Amygdala (tissue), 56 donors: ENCODE measurements at places on chromosomes 12 and 14.
A peak's percentile ranks its signal among the peaks of the same experiment; 100 is the strongest.

GRCh38 chr12:57776247-57776587 is 3.8 kb downstream of the EEF1AKMT3 start:
- DNase-seq = no peak

DNA sequence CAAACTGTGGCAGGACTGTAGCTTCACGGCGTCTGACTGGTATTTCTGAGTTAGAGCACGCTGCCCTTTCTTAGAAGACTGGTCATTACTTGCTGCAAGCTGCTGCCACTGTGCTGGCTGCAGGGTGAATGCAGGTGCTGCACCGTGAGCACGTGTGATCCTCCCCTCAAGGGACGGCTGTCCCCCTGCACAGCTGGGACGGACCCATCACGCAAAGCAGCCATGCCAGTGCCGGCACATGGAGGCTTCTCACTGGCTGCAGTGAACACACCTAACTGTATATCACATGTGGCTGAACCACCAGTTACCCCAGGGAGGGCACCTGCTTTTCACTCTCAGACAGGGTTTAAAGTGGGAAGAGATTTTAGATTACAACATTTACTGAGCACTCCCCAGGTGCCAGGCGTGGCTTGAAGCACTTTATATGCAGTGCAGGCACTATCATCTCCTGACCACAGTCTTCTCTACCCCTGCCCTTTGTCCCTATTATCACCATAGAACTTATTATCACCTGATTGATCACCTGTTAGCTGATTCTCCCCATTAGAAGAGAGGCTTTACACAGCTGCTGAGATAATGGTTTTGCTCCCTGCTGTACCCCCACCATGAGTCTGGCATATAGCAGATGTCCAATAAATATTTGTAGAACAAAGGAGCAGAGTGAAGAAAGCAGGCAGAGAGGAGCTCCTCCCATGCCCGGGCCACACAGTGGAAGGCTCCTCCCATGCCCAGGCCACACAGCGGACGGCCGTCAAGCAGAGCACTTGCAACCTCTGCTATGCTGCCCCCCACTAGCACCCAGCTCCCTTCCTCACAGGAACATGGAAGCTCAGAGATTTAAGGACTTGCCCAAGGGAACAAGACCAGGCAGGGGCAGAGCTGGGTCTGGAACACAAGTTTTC is 25.9 kb downstream of the SLC25A47 start:
- no peak for DNase-seq

GRCh38 chr12:9109213-9109522 is 6.6 kb downstream of the A2M start:
- no peak for DNase-seq

DNA sequence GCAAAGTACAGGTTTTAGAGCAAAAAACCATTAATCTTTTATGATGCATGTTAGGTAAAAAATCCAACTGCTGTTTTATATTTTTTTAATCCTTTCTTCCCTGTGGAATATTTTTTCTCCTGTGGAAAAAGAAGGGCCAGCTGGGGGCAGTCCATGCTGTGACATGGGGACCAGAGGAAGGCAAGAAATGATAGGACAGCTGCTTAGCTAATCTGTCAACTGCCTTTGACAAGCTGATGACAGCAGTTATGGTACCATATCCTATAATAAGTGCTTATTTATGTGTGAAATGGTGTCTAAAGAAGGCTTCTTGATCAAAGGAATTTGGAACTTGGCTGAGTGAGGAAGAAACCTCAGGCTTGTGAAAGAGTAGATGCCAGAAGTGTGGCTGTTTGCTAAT is 452.4 kb upstream of the NOVA1 start:
- DNase-seq = no peak

GRCh38 chr14:58455593-58456265 is 28.2 kb downstream of the KIAA0586 start:
- no peak for DNase-seq

DNA sequence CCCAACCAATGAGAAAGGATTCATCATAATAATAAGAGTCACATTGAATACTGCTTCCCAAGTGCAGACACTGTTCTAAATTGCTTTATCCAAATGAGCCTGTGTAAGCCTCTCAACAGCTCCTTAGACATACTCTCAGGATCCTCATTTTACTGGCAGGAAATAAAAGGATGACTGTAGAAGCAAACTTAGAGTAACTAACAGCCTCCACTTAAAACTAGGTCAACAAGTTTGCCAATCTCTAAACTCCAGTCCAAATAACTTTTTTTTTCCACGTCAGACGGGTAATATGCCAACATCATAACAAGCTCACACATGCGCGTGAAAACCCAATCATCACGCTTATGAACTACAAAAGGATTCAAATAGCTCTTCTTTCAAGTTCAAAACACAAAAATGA is 15.3 kb upstream of the DPF3 start:
- DNase-seq = no peak

DNA sequence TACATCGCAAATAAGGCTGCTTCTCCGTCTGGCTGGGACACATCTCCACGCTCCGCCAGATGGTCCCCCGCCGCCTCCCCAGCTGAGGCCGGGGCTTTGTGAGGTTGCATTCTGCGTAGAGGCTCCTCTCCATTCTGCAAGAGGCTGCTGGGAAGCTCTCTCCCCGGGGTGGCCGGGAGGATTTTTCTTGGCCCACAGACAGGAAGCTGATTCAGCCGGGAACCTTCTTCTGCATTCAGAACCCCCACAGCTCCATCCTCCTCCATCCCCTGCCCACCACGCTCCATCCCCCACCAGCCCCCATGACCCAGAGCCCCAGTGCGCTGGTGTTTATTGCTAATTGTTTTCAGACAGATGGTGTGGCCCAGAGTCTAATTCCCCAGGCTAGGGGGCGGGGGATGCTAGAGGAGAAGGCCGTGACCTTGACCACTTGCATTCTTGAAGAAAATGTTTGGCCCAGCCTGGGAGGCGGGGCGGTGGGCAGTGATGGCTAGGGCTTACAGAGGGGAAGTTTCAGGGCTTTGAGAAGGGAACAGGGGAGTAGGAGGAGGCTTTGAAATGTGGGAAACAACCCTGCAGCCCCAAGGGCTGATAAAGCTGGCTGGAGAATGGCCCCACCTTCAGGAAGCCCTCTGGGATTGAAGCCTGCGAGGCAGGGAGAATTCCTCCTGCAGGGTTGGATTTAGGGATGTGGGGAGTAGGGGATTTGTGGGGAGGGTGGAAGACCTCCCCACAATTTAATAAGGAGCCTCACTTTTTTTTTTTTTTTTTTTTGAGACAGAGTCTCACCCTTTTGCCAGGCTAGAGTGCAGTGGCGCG is 88.5 kb upstream of the NCOR2 start:
- DNase-seq = peak; percentile 87

DNA sequence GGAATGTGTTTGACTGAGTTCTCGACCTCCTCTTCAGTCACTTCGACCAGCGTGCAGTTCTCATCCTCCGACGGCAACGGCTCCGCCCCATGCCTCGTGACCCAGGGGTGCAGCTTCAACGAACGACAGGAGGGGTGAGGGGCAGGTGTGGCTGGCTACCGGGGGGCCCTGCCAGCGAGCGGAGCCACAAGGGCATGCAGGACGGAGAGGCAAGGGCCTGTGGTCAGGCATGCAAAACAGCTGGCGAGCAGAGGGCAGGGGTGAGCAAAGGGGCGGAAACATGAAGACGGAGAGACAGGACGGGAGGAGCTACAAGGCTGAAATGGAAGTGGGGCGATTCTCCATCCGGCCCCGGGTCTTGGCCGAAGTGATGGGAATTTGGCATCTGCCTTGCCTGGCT is 38.7 kb downstream of the P2RX4 start:
- no peak for DNase-seq

DNA sequence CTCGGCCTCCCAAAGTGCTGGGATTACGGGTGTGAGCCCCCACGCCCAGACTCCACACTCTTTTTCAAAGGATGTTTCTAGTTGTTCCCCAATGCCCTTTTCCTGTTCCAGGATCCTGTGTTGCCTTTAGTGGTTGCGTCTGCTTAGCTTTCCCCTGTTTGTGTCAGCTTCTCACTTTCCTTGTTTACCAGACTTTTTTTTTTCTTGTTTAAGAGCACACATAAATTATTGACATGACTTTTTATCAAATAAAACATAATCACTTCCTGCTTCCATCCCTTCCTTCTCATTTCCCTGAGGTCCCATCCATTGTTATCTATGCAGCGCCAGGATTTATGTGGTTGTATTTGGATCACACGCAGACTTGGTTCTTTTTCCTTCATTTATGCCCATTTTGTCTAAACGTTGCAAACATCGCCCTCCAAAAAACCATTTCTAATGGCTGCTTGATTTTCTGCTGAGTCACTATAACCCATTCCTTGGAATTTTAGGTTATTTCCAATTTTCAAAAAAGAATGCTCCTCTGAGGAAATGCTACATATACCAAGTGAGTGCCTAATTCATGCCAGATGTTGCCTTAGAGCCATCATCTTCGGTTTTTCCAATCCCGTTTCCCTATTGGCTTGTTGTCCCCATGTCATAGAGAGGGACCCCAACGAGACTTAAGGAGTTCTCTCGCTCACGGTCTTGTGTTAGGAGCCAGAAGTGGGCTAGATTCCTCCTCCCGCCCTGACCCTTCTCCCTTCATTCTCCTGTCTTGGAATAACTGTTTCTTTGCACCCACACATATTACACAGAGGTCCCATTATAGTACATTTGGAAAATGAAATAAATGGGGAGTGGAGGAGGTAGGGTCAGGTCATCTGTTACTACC is 13.5 kb upstream of the CYP46A1 start:
- DNase-seq = no peak

GRCh38 chr12:132658149-132658894 is 28.8 kb downstream of the POLE start:
- no peak for DNase-seq

DNA sequence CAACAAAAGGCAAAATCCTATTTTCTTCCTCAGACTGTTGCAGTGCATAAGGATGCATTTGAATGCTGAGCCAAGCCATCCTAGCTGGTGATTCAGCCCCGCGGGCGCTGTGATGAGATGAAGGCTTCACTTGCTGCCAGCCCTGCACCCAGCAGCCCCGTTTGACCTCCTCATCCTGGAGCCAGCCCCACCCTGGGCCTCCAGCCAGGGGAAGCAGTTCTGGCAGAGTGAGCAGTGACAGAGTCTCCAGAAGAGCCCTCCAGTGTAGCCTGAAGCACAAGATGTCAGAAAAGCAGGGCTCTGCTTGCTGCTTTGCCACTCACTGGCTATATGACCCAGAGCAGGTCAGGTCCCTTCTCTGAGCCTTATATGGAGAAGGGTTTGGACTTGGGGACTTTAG is 96.2 kb upstream of the HSPB8 start:
- DNase-seq = no peak

DNA sequence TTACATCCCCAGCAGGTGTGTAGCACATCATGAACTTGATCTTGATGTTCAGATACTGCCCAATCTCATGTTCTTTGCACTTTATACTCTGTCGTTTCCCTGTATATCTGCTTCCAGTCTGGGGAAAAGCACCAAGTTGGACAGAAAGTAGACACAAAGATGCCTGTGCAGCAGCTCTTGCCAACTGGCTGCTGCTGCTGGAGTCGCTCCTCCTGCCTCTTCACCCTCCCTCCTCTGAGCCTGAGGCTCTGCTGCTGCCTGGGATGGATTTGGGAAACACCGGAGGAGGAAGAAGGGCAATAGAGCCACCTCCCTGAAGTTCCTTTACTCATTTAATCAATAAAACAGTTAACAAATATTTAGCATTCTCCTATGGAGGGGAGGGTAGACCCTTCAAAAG is 32.4 kb downstream of the ADCK1 start:
- DNase-seq = peak; percentile 48

GRCh38 chr12:40034712-40035111 is 71.2 kb downstream of the SLC2A13 start:
- no peak for DNase-seq

- no peak for DNase-seq
These were observed 11.1 kb downstream of the OLR1 start for GRCh38 chr12:10160617-10161385.

DNA sequence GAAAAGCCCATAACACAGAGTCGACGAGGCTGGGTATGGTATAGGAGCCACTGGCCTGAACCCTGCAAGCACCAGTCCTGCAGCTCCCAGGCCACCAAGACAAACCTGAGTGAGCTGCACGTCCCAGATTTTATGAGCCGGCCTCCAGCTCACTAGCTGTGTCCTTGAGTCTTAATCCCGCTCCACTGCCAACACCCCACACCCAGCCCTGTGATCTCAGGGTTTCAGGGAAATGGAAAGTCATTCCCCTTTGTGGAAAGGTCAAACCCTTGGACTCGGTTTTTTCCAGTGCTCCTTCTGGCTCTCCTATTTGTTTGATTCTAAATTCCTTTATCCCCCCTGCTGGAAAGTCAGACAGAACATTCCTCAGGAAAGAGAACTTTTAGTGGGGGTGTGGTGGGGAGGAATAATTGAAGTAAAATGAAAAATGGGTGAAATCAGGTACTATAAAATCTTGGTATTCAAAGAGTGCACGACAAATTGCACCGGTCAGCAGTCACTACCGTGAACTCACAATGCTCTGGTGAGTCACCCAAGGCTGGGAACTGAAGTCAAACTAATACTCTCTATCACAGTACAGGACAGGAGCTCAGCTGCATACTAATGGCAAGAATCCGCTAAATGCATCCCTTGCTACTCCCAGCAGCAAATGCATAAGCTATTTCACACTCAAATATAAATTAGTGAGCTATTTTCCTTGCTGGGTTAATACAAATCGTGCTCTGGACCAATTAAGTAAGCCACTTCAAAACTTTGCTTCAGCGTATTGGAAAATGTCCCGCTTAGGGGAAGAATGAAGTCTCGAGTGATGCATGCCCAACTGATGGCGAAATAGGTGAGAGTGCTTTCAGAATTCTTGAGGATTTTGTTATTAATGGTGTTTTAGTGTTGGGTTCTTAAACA is 9.0 kb downstream of the PITPNM2 start:
- no peak for DNase-seq

DNA sequence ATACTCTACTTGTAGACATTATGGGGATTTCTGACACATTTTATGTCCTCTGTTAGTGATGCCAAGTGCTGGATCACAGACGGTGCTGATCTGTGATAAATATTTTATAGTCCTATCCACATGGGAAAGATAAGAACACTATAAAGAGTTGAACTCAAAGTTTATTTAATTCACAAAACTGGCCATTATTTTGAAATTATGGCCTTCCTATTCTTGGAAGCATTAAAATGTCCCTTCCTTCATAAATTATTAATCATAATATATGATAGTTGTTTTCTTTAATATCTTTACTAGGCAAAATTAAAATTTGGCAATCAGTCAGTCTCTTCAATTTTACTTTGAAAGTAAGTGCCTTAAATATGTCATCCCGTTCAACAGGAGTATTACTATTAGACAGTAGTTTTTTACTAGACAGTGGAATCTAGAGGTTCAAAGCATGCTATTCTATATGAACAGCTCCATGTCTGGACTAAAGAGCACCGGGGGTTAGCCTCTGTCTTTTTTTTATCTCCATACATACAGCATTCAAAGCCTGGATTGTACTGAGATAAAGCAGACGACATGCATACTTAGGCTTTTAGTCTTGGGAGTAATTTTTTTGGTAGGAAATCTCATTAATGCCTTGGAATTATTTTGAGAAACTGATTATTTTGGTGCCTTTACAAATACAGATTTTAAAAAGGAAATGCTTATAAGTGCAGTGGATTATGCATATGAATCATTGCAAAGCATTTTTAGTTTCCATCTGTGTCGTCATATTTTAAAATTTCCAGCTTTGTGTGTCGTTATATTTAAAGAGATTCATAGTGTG is 306.1 kb upstream of the RGS6 start:
- no peak for DNase-seq
